ENCODE measurements at places on chromosomes 5 and 9. TPM values are rescaled to one million over a fixed set of nuclear protein-coding genes. Genes with fewer than 3 reads are reported as not detected.
A peak's percentile ranks its signal among the peaks of the same experiment; 100 is the strongest.

- H3K4me3 ChIP-seq: peak overlapping the region; percentile 60
- no peaks in the 10 kb centered on the region for H3K27me3 ChIP-seq
- no peaks in the 10 kb centered on the region for H3K36me3 ChIP-seq
- peaks cover 8% of the 10 kb centered on the region for H3K4me1 ChIP-seq
- no peak overlapping the region for H3K27ac ChIP-seq
Measured at GRCh38 chr9:98117984-98118639, 910 bp downstream of the TRIM14 start.

- peaks cover 14% of the 10 kb centered on the region for H3K4me1 ChIP-seq
- H3K27me3 ChIP-seq: no peaks in the 10 kb centered on the region
- H3K4me3 ChIP-seq: no peak overlapping the region
Measured at GRCh38 chr9:92666912-92667532, 2.9 kb downstream of the IPPK start.

GRCh38 chr5:14806456-14806855, 65.1 kb downstream of the ANKH start:
- peak; percentile 54 for DNase-seq
- no peaks in the 10 kb centered on the region for H3K27me3 ChIP-seq
- peak overlapping the region; percentile 30 for H3K27ac ChIP-seq
- no peak overlapping the region for H3K4me3 ChIP-seq
- H3K4me1 ChIP-seq: peaks cover 32% of the 10 kb centered on the region

GRCh38 chr9:129432297-129433154, 188.4 kb downstream of the C9orf50 start:
- peaks cover 10% of the 10 kb centered on the region for H3K27me3 ChIP-seq
- H3K4me3 ChIP-seq: no peak overlapping the region

GRCh38 chr5:423626-424261, 19.2 kb upstream of the EXOC3 start:
- H3K4me1 ChIP-seq: peaks cover 8% of the 10 kb centered on the region
- no peak for DNase-seq
- H3K36me3 ChIP-seq: peaks cover 23% of the 10 kb centered on the region
- no peaks in the 10 kb centered on the region for H3K27me3 ChIP-seq
- no peak overlapping the region for H3K27ac ChIP-seq
- no peak overlapping the region for H3K4me3 ChIP-seq

GRCh38 chr5:134736173-134736812, 2.1 kb upstream of the CAMLG start:
- H3K4me1 ChIP-seq: peaks cover 6% of the 10 kb centered on the region
- no peak overlapping the region for H3K27ac ChIP-seq
- H3K36me3 ChIP-seq: peaks cover 5% of the 10 kb centered on the region

GRCh38 chr5:124908581-124909451, 162.4 kb upstream of the ZNF608 start:
- H3K27me3 ChIP-seq: no peaks in the 10 kb centered on the region
- H3K27ac ChIP-seq: no peak overlapping the region
- H3K36me3 ChIP-seq: no peaks in the 10 kb centered on the region
- H3K4me1 ChIP-seq: peaks cover 14% of the 10 kb centered on the region
- no peak for DNase-seq

PCDHGA11 gene
- total RNA-seq: 0.22 TPM

ESM1 gene
- 1.8 TPM for total RNA-seq

SPINK1 gene
- total RNA-seq: not detected

TMEM171 gene
- 4.5 TPM for total RNA-seq

Data from SJSA1 (cell line).